Common myeloid progenitor, CD34-positive (primary cell): ENCODE measurements at places on chromosomes 7 and 10.

GRCh38 chr7:50793120-50793946 is 10.6 kb upstream of the GRB10 start:
- DNase-seq, result peak; percentile 76
- no peak overlapping the region for H3K27ac ChIP-seq

DNA sequence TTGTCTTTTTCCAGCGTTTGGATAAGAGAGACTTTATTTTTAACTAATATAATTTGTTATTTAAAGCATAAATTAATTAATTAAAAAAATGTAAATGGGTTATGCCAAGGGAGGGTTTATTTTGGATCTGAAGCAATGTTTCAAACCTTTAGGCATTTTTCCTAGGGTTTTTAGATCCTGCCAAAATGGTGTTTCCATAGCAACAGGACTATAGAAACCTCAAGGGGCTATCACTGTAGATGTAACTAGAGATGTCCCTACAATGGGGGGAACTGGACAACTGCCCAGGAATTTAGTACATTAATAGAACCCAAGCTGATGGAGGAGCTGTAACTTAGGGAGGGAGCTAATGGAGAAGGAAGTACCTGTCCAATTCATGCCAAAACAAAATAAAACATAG is 57.3 kb downstream of the SLC39A12 start:
- H3K36me3 ChIP-seq, result no peaks in the 10 kb centered on the region
- DNase-seq, result no peak
- H3K27me3 ChIP-seq, result peaks cover 2% of the 10 kb centered on the region
- H3K4me3 ChIP-seq, result no peak overlapping the region
- H3K27ac ChIP-seq, result no peak overlapping the region

DNA sequence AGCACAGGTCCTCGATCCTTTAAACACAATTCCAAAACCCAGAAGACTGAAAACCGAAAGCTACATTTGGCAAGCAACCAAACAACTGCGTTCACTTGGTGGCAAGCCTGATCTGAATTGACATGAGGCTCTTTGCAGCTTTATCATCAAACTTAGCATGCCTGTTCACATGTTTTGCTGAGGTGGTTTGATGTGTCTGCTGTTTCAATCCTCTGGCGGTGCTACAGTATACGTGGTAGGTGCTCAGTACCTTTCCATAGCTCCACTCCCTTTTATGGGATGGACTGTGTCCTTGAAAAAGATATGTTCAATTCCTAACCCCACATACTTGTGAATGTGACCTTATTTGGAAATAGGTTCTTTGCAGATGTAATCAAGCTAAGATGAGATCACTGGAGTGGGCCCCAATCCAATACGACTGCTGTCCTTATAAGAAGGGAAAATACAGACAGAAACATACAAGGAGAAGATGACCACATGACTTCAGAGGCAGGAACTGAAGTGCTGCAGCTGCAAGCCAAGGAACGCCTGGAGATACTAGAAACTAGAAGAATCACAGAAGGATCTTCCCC is 33.4 kb downstream of the CCDC6 start:
- no peaks in the 10 kb centered on the region for H3K27me3 ChIP-seq
- peak; percentile 47 for DNase-seq
- no peaks in the 10 kb centered on the region for H3K36me3 ChIP-seq
- H3K4me1 ChIP-seq, result peaks cover 5% of the 10 kb centered on the region
- no peak overlapping the region for H3K4me3 ChIP-seq
- no peak overlapping the region for H3K27ac ChIP-seq

DNA sequence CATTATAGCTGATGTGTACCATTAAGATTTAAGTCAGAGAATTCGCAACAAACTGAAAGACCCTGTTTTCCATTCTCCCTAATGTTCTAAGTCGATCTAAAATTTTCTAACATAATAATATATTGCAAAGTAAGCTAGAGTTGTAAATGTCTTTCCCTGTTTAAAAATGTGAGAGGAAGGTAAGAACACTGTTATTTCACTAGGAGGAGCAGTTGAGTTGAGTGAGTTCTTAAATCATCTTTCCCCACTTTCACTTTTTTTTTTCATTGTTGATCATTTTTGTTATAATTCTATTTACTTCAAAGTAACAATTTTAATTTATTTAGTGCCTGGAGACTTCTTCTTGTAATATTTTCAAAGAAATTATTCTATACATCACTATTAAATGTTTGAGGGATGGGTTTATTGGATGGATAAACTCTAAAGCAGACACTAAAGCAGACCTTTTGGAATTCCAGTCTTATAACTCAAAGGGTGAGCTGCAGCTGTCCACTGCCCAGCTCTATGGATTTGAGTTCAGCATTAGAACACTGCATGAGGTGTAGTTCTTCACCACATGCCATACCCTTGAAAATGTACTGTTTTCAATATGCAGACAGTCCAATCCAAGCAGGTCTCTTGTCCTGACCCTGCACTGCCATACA is 181.3 kb upstream of the FZD1 start:
- peaks cover 5% of the 10 kb centered on the region for H3K36me3 ChIP-seq
- no peaks in the 10 kb centered on the region for H3K4me1 ChIP-seq
- H3K27me3 ChIP-seq, result no peaks in the 10 kb centered on the region
- peak; percentile 46 for DNase-seq

- no peak overlapping the region for H3K4me3 ChIP-seq
- H3K4me1 ChIP-seq, result no peaks in the 10 kb centered on the region
- DNase-seq, result no peak
- no peak overlapping the region for H3K27ac ChIP-seq
Observed at GRCh38 chr7:148347981-148348380, 242.6 kb upstream of the C7orf33 start.

GRCh38 chr7:29038463-29038862 is 80.3 kb upstream of the TRIL start:
- H3K27ac ChIP-seq, result no peak overlapping the region
- H3K4me1 ChIP-seq, result no peaks in the 10 kb centered on the region
- no peaks in the 10 kb centered on the region for H3K27me3 ChIP-seq

DNA sequence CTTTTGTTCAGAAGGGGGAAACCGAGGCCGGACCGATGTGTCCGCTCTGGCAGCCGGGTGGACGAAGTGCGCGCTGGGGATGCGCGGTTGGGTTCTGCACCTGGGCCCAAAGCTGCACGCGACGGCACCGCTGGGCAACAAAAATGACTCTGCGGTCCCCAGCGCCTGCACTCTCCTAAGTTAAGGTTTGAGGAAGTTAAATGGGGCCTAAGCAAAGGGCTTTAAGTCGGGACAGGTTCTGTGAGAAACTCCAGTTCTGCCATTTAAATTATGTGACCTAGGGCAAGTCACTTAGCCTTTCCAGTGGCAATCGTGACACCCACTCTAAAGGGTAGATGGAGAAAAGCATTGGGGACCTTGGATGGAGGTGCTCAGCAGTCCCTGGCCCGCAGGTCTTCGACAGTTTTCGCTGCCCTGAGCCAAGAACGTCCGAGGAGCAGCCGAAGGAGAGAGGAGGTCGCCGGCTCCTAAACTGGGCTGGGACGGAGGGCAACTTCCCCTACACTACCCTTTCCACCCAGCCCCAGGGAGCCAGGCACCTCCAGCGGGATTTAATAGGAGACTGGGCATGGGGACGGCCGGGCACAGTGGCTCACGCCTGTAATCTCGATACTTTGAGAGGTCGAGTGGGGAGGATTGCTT is 534 bp upstream of the ACBD5 start:
- H3K36me3 ChIP-seq, result no peaks in the 10 kb centered on the region
- H3K4me1 ChIP-seq, result peaks cover 3% of the 10 kb centered on the region
- peak overlapping the region; percentile 90 for H3K27ac ChIP-seq
- DNase-seq, result peak; percentile 94

- H3K4me1 ChIP-seq, result peaks cover 7% of the 10 kb centered on the region
- H3K27ac ChIP-seq, result no peak overlapping the region
- DNase-seq, result no peak
- H3K36me3 ChIP-seq, result no peaks in the 10 kb centered on the region
- no peak overlapping the region for H3K4me3 ChIP-seq
Observed at GRCh38 chr10:69068549-69068948, 19.4 kb upstream of the SRGN start.

- no peaks in the 10 kb centered on the region for H3K36me3 ChIP-seq
- H3K27me3 ChIP-seq, result no peaks in the 10 kb centered on the region
- no peak for DNase-seq
- no peaks in the 10 kb centered on the region for H3K4me1 ChIP-seq
- no peak overlapping the region for H3K4me3 ChIP-seq
Observed at GRCh38 chr10:83037653-83038052, 1101.7 kb upstream of the GHITM start.

GRCh38 chr10:113131613-113132261 is 181.7 kb downstream of the TCF7L2 start:
- DNase-seq, result no peak
- H3K4me3 ChIP-seq, result no peak overlapping the region
- H3K27me3 ChIP-seq, result no peaks in the 10 kb centered on the region
- H3K4me1 ChIP-seq, result no peaks in the 10 kb centered on the region

DNA sequence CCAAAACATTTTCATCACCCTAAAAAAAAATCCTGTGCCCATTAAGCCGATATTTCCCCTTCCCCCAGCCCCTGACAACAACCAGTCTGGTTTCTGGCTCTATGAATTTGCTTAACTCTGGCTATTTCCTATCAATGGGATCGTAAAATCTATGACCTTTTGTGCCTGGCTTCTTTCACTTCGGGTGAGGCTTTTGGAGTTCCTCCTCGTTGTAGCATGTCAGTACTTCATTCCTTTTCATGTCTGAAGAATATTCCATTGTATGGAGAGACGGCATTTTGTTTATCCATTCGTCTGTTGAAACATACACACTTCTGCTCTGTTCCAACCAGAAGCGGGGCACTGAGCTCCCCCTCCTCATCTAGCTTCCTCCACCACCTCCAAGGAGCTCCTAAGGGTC is 29.5 kb downstream of the TACC2 start:
- peaks cover 13% of the 10 kb centered on the region for H3K27me3 ChIP-seq
- no peak overlapping the region for H3K4me3 ChIP-seq
- H3K36me3 ChIP-seq, result no peaks in the 10 kb centered on the region
- no peak for DNase-seq
- H3K27ac ChIP-seq, result no peak overlapping the region

GRCh38 chr7:21724562-21724961 is 181.7 kb downstream of the DNAH11 start:
- no peak overlapping the region for H3K27ac ChIP-seq
- DNase-seq, result no peak
- no peaks in the 10 kb centered on the region for H3K27me3 ChIP-seq
- no peaks in the 10 kb centered on the region for H3K36me3 ChIP-seq

GRCh38 chr10:34766266-34766600 is 48.9 kb downstream of the PARD3 start:
- H3K27ac ChIP-seq, result no peak overlapping the region
- H3K36me3 ChIP-seq, result no peaks in the 10 kb centered on the region
- DNase-seq, result no peak
- no peak overlapping the region for H3K4me3 ChIP-seq

DNA sequence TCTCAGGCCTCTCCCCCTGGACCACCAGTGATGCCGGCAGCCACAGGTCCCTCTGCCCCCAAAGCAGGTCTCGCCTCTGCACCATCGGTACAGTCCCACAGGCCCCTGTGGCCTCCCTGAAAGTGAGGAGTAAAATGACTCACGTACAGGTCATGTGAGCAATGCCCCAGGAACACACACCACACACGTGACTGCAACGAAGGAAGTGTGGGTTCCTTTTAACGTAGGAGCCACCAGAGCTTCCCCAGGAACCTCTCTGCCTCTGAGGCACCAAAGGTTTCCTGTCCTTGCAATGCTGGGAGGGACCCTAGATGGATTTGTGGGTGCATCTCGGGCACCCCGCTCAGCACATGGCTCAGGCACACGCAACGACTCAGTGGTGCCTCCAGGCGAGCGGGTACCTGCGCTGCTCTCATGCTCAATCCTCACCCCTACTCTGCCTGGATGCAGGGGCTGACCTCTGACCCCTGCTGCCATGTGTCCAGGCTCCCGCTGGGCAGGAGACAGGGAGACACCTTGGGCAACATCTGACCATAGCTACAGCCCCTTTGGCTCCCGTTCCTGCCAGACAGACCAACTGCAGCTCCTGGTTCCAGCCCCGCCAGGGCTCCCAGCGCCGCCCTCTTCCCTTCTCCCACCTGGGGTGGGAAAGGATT is 120.7 kb downstream of the PRKAG2 start:
- H3K4me3 ChIP-seq, result no peak overlapping the region
- H3K27ac ChIP-seq, result no peak overlapping the region
- no peaks in the 10 kb centered on the region for H3K36me3 ChIP-seq
- H3K4me1 ChIP-seq, result no peaks in the 10 kb centered on the region
- DNase-seq, result peak; percentile 87
- no peaks in the 10 kb centered on the region for H3K27me3 ChIP-seq
